ENCODE measurements at places on chromosomes 4 and X. TPM values are rescaled to one million over a fixed set of nuclear protein-coding genes. Genes with fewer than 3 reads are reported as not detected.

AMTN gene
- total RNA-seq: not detected

NDST4 gene
- total RNA-seq: not detected

AFP gene
- total RNA-seq: not detected

ACOT9 gene
- 117 TPM for total RNA-seq
